ENCODE measurements at places on chromosomes 3 and 15. TPM values are rescaled to one million over a fixed set of nuclear protein-coding genes. Genes with fewer than 3 reads are reported as not detected.

The ECE2 gene
- not detected for total RNA-seq

The RARB gene
- 9.3 TPM for total RNA-seq

The TM4SF1 gene
- 264 TPM for total RNA-seq

The HMCES gene
- 18.2 TPM for total RNA-seq

DNA sequence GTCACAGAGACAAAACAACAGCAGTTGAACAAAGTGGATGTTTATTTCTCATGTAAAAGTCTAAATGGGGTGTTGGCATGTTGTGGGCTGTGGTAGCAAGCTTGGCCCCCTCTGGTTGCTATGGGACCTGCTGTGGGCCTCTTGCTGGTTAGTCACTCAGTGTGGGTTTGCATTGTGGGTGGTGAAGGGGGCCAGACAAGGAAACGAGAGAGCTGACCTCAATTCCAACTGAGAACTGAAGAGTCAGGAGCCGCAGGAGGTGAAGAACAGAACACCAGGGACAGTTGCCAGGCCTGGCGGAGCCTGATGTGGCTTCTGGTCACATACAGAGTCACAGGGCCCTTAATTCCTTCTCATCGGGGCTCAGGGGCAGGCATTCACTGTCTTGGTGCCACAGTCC, 1.9 kb upstream of the ADPGK start:
- DNase-seq, result no peak

- DNase-seq, result no peak
Observed at GRCh38 chr15:70269991-70270751, 172.5 kb upstream of the TLE3 start.

GRCh38 chr15:78563092-78563491, 2.2 kb upstream of the CHRNA5 start:
- no peak for DNase-seq

GRCh38 chr3:15903759-15904720, 106.3 kb upstream of the ANKRD28 start:
- peak; percentile 21 for DNase-seq

GRCh38 chr3:121660356-121661171, at the start of gene HCLS1:
TSS of gene HCLS1 (minus strand) at chr3:121660903. CDS start at chr3:121658347, 2,556 bp downstream.
- DNase-seq, result peak; percentile 41

DNA sequence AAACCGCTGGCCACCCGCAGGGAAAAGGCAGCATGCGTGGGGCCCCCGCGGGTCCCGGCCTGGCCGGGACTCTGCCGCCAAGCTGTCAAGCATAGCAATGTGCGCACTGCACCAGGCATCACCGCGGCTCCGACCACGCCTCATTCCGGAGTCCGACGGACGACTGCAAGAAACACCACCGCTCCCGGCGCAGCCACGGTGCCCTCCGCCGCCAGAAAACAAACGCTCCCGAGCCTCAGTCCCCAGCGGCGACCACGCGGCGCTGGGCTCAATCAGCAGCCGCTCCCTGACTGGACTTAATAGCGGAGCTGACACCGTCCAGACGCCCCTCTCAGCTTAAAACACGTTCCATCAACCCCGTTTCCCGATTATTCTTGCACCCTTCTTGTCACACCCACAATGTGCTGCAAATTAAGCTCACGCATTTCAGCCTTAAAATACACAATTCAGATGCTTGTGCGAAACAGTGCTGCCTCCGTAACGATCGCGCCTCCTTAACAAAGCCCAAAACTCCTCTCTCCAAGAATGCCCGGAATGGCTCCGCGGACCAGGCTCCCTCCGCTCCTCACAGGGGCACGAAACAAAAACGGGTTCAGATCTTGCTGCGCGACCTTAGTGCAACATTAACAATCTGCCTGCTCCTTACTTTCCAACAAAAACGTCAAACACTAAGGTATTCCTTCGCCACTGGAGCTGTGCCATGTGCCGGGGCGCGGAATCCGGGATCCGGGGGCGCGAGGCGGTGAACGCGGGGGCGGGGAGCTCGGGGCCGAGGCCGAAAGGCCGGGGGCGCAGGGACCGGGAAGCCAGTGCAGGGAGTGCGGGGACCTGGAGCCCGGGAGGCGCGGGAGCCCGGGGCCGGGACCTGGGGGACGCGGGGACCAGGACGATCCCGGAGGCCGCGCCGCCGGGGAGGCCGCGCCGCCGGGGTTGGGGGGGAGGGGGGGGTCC, 655 bp downstream of the CYFIP1 start:
- DNase-seq, result no peak

- DNase-seq, result no peak
Observed at GRCh38 chr3:27093771-27094170, 275.4 kb downstream of the NEK10 start.

GRCh38 chr15:70589221-70589620, 174.1 kb downstream of the UACA start:
- no peak for DNase-seq

- DNase-seq, result no peak
Observed at GRCh38 chr15:77667338-77668234, 34.9 kb upstream of the LINGO1 start.

DNA sequence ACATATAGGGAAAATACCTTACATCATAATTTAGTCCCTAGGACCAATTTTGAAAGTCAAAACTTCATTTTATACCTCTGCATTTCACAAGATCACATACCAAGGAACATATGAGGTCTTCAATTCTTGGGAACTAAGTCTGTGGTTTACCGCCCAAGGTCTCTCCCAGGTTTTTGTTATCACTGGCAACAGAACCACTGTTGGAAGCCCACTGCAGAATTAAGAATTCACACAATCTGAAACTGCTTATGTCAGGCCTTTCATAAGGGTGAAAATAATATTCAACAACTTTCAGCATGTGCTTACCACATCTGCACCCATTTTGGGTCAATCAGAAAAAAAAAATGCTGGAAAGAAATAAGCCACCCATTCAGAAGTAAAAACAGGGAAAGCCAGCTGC, 107.2 kb upstream of the MME start:
- DNase-seq, result peak; percentile 47

DNA sequence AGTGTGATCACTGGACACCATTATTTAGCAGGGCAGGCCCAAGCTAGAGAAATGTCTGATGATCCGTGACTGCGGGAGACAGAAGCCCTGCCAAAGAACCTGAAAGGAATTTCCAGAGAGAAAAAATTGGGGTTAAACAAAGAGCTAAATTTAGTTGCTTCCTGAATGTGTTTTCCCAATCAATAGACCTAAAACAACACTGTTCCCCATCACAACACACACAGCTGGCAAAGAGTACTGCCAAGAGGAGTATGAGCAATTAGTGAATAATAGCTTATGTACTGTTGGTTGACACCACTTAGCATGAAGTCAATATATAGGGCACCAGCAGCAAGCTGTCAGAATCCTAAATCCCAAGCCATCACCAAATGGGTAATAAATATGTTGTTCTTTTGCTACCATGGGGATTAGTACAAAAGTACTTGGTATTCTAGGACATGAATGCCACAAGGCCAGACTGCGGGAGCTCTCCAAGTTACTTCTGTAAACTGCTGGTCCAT, 35.7 kb downstream of the CLK3 start:
- DNase-seq, result no peak

DNA sequence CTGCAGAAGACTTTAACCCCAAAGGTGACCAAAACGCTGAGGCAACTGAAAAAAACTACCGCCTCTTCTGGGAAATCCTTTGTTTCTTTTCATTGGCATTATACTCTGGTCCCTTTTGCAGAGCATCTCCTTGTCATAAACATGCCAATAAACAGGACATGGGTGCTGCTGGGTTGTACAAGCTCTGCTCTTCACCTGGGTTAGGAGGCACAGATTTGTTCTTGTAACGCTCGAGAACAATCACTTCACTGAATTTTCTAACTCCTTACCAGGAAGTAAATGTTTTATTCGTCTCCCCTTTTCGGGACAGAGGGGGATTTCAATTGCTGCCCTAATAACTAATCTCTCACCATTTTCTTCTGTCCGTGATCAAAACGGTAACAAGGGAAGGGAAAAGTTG, 1.3 kb downstream of the PLCH1 start:
- DNase-seq, result no peak

GRCh38 chr3:148500881-148501280, 196.8 kb upstream of the AGTR1 start:
- no peak for DNase-seq

- no peak for DNase-seq
Observed at GRCh38 chr3:149650828-149651227, 7.0 kb downstream of the WWTR1 start.

GRCh38 chr3:127544803-127545201, 45.7 kb downstream of the TPRA1 start:
- no peak for DNase-seq

DNA sequence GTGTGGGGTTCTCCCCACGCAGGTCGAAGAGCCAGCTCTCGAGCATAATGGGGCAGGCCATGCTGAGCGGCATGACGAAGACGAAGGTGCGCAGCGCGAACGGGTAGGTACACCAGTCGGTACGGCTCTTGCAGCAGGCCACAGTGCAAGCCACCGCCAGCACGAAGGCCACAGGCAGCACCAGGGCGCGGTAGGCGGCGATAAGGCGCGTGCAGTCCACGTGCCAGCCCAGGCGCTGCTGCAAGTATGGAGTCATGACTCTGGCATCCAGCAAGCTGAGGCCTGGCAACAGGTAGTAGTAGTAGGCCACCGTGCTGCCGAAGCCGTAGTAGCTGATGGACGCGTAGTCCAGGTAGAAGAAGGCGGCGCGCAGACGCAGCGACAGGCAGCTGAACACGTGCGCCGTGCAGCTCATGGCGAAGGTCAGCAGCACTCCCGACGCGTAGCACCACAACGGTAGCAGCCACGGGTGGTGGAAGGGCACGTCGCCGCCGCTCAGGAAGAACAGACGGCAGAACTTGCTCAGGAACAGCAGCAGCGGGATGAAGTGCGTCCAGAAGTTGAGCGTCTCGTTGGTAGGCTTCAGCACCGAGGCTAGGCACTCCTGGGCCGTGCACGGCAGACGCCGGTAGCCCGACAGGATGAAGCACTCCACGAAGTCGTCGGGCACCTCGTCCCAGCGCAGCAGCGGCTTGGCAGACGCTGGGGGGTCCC, 797 bp downstream of the PAQR9 start:
- DNase-seq, result no peak

Measured in tibial nerve (tissue), 4 donors.